ENCODE measurements at places on chromosomes 13 and 19. TPM values are rescaled to one million over a fixed set of nuclear protein-coding genes. Genes with fewer than 3 reads are reported as not detected.

C5AR1 gene
- 10.0 TPM for polyA plus RNA-seq

SOX1 gene
- not detected for polyA plus RNA-seq

GPC6 gene
- 22.0 TPM for polyA plus RNA-seq

DMKN gene
- 59.0 TPM for polyA plus RNA-seq

LIM2 gene
- not detected for polyA plus RNA-seq

PGLYRP2 gene
- not detected for polyA plus RNA-seq

SCEL gene
- 0.04 TPM for polyA plus RNA-seq

ZNF613 gene
- 7.0 TPM for polyA plus RNA-seq

NTF4 gene
- polyA plus RNA-seq: not detected

PCSK4 gene
- polyA plus RNA-seq: not detected

RNF225 gene
- polyA plus RNA-seq: not detected

KIR3DL1 gene
- not detected for polyA plus RNA-seq

C19orf67 gene
- polyA plus RNA-seq: not detected

GJB2 gene
- 0.72 TPM for polyA plus RNA-seq

PROZ gene
- polyA plus RNA-seq: not detected

VN1R2 gene
- not detected for polyA plus RNA-seq

MAG gene
- polyA plus RNA-seq: 106 TPM

TEX29 gene
- polyA plus RNA-seq: 0.25 TPM

CCDC169 gene
- 2.7 TPM for polyA plus RNA-seq

SERPINE3 gene
- polyA plus RNA-seq: not detected

DHRS12 gene
- 24.9 TPM for polyA plus RNA-seq

EXOC3L2 gene
- polyA plus RNA-seq: 0.63 TPM

GPR180 gene
- 3.1 TPM for polyA plus RNA-seq

GAPDHS gene
- polyA plus RNA-seq: not detected

DENND1C gene
- polyA plus RNA-seq: 0.63 TPM

TEX26 gene
- polyA plus RNA-seq: 0.45 TPM

MAMSTR gene
- 5.7 TPM for polyA plus RNA-seq

GPR183 gene
- polyA plus RNA-seq: 4.7 TPM

FKRP gene
- polyA plus RNA-seq: 12.0 TPM

SELENOV gene
- polyA plus RNA-seq: 0.39 TPM

SLC7A1 gene
- polyA plus RNA-seq: 3.3 TPM

COL5A3 gene
- polyA plus RNA-seq: 6.7 TPM

GNA15 gene
- 1.9 TPM for polyA plus RNA-seq

ZNF181 gene
- 23.3 TPM for polyA plus RNA-seq

DOCK9 gene
- polyA plus RNA-seq: 37.8 TPM

PCDH9 gene
- polyA plus RNA-seq: 1.0 TPM

LRP3 gene
- polyA plus RNA-seq: 76.1 TPM

SCN1B gene
- 10.6 TPM for polyA plus RNA-seq

S1PR5 gene
- 0.33 TPM for polyA plus RNA-seq

ADAMTS10 gene
- 6.2 TPM for polyA plus RNA-seq

ZNF576 gene
- polyA plus RNA-seq: 16.6 TPM

URI1 gene
- polyA plus RNA-seq: 39.8 TPM

USHBP1 gene
- polyA plus RNA-seq: 1.1 TPM

PSPN gene
- 1.2 TPM for polyA plus RNA-seq

PRR12 gene
- polyA plus RNA-seq: 22.8 TPM

OR7E24 gene
- not detected for polyA plus RNA-seq

RFX1 gene
- 7.6 TPM for polyA plus RNA-seq

ZNF568 gene
- 9.8 TPM for polyA plus RNA-seq

APOE gene
- 934 TPM for polyA plus RNA-seq

TGFBR3L gene
- 0.18 TPM for polyA plus RNA-seq

NLRP12 gene
- polyA plus RNA-seq: 0.15 TPM

NDUFA13 gene
- 202 TPM for polyA plus RNA-seq

Measured in ovary (tissue), 10 donors.